ENCODE measurements at places on chromosomes 3 and 15. TPM values are rescaled to one million over a fixed set of nuclear protein-coding genes. Genes with fewer than 3 reads are reported as not detected.

GRCh38 chr15:71634820-71635560 lies 175.4 kb upstream of the NR2E3 start:
- no peaks in the 10 kb centered on the region for H3K36me3 ChIP-seq
- peak; percentile 63 for DNase-seq
- H3K27ac ChIP-seq = no peak overlapping the region
- peaks cover 9% of the 10 kb centered on the region for H3K4me1 ChIP-seq

The ANKRD63 gene
- not detected for total RNA-seq

The ILDR1 gene
- total RNA-seq = not detected

DNA sequence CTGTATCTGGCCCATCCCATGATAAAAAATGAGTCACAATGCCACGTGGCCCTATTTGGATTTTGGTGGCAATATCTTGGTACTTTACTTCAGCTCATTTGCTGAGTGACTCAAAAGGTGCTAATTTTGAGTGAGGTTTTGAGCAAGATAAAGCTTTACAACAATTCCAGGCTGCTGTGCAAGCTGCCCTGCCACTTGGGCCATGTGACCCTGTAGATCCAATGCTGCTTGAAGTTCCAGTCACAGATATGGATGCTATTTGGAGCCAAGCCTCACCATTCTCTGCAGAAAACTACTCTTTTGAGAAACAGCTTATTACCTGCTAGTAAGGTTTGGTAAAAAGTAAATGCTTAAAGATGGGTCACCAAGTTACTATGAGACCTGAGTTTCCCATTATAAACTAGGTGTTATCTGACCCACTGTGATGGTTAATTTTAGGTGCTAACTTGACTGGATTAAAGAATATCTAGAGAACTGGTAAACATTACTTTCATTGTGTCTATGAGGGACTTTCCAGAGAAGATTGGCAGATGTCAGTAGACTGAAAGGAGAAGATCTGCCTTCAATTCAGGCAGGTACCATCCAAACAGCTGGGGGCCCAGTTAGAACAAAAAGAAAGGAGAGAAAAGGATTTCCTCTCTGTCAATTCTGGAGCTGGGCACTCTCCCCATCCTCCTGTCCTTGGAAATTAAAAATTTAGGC lies 1083.9 kb downstream of the DIPK2A start:
- H3K36me3 ChIP-seq = no peaks in the 10 kb centered on the region
- no peak overlapping the region for H3K27ac ChIP-seq
- H3K4me1 ChIP-seq = no peaks in the 10 kb centered on the region
- H3K27me3 ChIP-seq = no peaks in the 10 kb centered on the region
- H3K4me3 ChIP-seq = no peak overlapping the region

The GOLGA6B gene
- not detected for total RNA-seq

DNA sequence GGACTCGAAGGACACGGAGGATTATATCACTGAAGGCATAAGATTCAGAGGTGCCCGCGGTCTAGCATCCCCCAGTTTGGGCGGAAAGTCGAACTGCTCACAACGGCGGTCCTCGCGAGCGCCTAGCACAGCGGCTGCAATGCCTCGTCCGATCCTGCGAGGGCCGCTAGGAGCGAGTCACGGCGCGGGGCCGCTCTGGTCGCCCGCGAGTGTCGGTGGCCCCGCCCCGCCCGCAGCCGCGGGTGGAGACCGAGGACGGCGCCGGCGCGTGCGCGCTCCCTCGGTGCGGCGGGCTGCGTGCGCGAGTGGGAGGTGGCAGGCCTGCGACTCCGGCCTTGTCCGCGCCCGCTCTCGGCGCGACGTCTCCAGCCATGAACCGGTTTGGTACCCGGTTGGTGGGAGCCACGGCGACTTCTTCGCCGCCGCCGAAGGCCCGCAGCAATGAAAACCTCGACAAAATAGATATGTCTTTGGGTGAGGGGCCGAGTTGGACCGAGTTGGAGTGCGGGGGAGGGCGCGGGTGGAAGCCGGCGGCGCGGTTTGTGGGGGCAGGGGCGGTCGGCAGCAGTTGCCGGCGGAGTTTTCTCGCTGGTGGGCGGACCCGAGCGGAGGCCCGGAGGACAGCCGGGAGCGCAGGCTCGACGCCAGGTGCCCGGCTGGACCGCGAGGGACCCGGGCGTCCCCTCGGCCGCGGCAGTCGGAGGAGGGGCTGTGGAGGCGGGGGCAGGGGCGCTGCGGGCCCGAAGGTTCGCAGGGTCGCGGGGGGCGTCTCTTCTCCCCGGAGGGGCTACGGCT lies at the start of gene FYTTD1:
FYTTD1 (plus strand) TSS at position 283 of the 795 bp plus-strand sequence; CDS start at position 372, 89 bp downstream.
- peaks cover 13% of the 10 kb centered on the region for H3K4me1 ChIP-seq
- DNase-seq = peak; percentile 87
- peak within 1 kb of the TSS; percentile 35 for H3K27ac ChIP-seq
- no peaks in the 10 kb centered on the region for H3K27me3 ChIP-seq
- peak within 1 kb of the TSS; percentile 62 for H3K4me3 ChIP-seq
- H3K36me3 ChIP-seq = no peaks in the 10 kb centered on the region

The TPRG1 gene
- total RNA-seq = not detected

The MLF1 gene
- 5.3 TPM for total RNA-seq

DNA sequence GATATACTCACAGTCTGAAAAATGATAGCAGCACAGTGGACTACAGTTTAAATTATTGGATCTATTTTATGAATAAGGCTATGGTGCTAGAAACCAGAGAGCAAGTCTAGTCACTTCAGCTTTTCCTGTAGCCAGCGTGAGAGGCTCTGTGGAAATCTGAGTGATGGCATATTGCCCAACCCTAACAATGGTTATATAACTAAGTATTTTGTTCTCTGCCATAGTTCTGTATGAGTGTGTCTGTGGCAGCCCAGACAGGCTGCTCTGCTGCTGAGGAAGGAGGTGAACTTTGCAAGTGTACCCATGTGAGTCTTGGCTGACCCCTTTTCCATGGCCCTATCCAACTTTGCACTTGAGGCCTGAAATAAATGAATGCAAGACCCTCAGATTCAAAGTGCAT lies 105.7 kb downstream of the LRTM1 start:
- no peaks in the 10 kb centered on the region for H3K4me1 ChIP-seq
- no peaks in the 10 kb centered on the region for H3K36me3 ChIP-seq
- no peak overlapping the region for H3K27ac ChIP-seq
- H3K4me3 ChIP-seq = no peak overlapping the region

The BLOC1S6 gene
- 39.2 TPM for total RNA-seq

DNA sequence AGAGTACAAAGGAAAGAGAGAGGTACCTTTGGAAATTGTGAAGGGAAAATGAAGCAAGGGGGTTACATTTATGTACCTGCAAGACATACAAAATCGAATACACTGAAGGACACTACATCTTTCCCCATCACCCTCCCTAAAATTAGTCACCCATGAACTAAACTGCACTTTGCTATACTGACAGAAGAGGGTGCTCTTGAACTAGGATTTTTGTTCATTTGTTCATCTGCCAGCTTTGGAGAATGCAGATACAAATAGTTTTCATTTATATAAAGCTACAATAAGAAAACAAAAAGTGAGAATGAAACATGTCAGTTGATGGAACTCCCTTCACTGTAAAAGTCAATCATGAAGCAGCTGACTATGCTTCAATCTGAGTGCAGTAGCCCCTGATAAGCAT lies 55.7 kb downstream of the PCCB start:
- H3K27me3 ChIP-seq = no peaks in the 10 kb centered on the region
- no peaks in the 10 kb centered on the region for H3K4me1 ChIP-seq
- H3K36me3 ChIP-seq = no peaks in the 10 kb centered on the region

The CFAP100 gene
- total RNA-seq = not detected

GRCh38 chr15:40379853-40380252 lies 2.7 kb upstream of the KNSTRN start:
- H3K36me3 ChIP-seq = no peaks in the 10 kb centered on the region
- H3K4me3 ChIP-seq = no peak overlapping the region
- peaks cover 19% of the 10 kb centered on the region for H3K4me1 ChIP-seq
- no peak overlapping the region for H3K27ac ChIP-seq
- DNase-seq = peak; percentile 75

The EFCAB12 gene
- 0.25 TPM for total RNA-seq

- no peaks in the 10 kb centered on the region for H3K36me3 ChIP-seq
- DNase-seq = no peak
- H3K27me3 ChIP-seq = no peaks in the 10 kb centered on the region
These were observed 79.1 kb upstream of the HES1 start for GRCh38 chr3:194056731-194057415.

The TMEM41A gene
- total RNA-seq = 16.8 TPM

The NMB gene
- 9.8 TPM for total RNA-seq

- no peaks in the 10 kb centered on the region for H3K27me3 ChIP-seq
- peaks cover 8% of the 10 kb centered on the region for H3K4me1 ChIP-seq
- no peak for DNase-seq
- H3K36me3 ChIP-seq = no peaks in the 10 kb centered on the region
- H3K27ac ChIP-seq = no peak overlapping the region
- H3K4me3 ChIP-seq = no peak overlapping the region
These were observed 7.8 kb downstream of the SCG5 start for GRCh38 chr15:32649342-32649741.

GRCh38 chr3:13277196-13277813 lies 142.8 kb downstream of the NUP210 start:
- H3K4me1 ChIP-seq = no peaks in the 10 kb centered on the region
- peaks cover 10% of the 10 kb centered on the region for H3K27me3 ChIP-seq
- H3K36me3 ChIP-seq = no peaks in the 10 kb centered on the region
- no peak overlapping the region for H3K4me3 ChIP-seq
- DNase-seq = no peak
- no peak overlapping the region for H3K27ac ChIP-seq

- H3K27me3 ChIP-seq = no peaks in the 10 kb centered on the region
- H3K4me1 ChIP-seq = peaks cover 73% of the 10 kb centered on the region
- DNase-seq = peak; percentile 72
These were observed 107.6 kb downstream of the FILIP1L start for GRCh38 chr3:100006570-100007271.

DNA sequence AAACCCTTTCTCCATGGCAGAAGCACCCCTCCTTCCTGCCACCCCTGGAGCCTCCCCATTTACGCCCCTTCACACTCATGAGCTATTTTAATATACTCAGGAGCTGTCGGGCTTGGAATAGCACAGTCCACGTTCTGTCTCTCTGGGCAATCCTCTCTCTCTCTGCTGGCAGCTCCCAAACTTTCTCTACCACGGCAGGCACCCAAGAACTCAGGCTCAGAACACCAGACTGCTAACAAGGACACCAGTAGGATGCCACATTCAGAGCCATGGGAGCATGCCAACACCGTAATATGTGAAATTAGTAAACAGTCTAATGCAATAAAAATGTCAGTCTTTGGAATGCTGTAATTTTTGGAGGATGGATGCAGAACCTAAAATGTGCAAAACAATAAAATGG lies 19.3 kb downstream of the TNFAIP8L3 start:
- peaks cover 3% of the 10 kb centered on the region for H3K4me1 ChIP-seq
- DNase-seq = no peak
- H3K36me3 ChIP-seq = no peaks in the 10 kb centered on the region
- H3K4me3 ChIP-seq = no peak overlapping the region
- H3K27me3 ChIP-seq = no peaks in the 10 kb centered on the region
- no peak overlapping the region for H3K27ac ChIP-seq

DNA sequence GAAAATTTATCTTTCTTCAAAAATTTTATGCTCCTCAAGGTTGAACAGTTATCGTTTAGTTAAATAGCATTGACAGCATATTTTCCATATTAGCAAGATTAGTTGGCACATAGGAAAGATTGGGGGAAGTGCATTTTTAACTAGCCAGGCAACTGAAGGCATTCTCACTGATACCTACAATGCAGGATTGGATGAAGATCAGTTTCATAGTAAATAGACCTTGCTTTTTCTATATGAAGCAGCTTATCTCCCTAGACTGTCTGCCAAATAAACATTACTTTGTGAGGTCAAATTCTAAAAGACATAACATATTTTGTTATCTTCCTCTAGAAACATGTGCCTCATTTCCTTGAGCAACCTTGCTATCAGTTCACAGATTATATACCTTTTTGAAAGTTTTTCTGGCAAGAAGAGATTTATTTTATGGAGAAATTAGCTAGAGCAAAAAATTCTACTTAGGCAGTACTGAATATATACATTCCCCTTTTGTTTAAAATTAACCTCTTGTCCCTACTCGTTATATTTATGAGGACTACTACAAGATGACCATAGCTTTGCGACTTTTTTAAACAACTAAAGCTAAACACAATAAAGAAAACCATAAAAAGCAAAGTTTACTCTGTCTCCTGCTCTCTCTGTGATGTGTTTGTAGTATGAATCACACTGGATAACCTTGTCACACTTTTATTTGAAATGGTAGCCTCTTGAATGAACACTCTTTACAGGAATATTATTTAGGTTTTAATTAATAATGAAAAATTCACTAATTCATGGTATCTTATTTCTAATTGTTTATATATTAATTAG lies 654.9 kb upstream of the TBL1XR1 start:
- no peaks in the 10 kb centered on the region for H3K27me3 ChIP-seq
- H3K4me3 ChIP-seq = no peak overlapping the region
- H3K4me1 ChIP-seq = no peaks in the 10 kb centered on the region
- peak; percentile 65 for DNase-seq

DNA sequence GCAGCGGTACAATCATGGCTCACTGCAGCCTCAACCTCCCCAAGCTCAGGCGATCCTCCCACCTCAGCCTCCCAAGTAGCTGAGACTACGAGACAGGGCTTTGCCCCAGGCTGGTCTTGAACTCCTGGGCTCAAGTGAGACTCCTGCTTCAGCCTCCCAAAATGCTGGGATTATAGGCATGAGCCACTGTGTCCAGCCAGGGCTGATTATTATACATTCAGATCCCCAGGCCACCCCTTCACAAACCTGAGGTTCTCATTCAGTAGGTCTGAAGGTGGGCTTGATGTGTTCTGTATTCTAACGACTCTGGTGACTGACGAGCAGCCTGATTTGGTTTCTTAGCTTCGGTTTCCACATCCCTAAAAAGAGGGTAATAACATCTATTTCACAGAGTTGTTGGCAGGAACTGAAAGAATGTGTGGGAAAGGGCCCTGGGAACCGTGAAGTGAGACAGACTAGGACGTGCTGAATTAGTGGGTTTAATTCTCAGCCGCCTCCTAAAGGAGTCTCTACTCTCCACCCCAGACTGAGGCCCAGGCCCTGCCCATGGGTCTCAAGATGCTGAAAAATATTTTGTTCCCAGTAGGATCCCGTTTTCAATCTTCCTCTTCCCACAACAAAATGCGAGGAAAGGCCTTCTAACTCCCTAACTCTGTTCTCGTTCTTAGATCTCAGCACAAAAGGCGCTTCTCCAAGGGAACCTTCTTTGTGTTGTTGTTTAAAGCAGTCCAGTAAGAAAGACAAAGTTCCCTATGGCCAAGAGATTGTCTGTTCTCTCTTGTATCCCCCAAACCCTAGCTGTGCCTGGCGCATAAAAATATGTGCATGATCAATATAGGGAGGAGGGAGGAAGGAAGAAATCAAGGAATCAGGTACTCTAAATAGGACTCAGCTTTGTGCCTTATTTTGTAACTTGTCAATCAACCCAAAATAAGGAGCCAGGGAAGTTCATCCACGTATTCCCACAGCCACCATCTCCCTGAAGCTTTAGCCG lies 210.0 kb upstream of the TOPAZ1 start:
- H3K36me3 ChIP-seq = no peaks in the 10 kb centered on the region
- no peak overlapping the region for H3K27ac ChIP-seq
- no peaks in the 10 kb centered on the region for H3K4me1 ChIP-seq
- DNase-seq = no peak
- H3K27me3 ChIP-seq = no peaks in the 10 kb centered on the region

GRCh38 chr3:106688464-106688863 lies 688.8 kb upstream of the CCDC54 start:
- no peaks in the 10 kb centered on the region for H3K4me1 ChIP-seq
- H3K27ac ChIP-seq = no peak overlapping the region
- H3K36me3 ChIP-seq = no peaks in the 10 kb centered on the region

The TGM4 gene
- 0.24 TPM for total RNA-seq

GRCh38 chr3:123071146-123071545 lies 4.3 kb downstream of the PDIA5 start:
- H3K27me3 ChIP-seq = no peaks in the 10 kb centered on the region
- no peak overlapping the region for H3K4me3 ChIP-seq
- DNase-seq = no peak

GRCh38 chr3:20516311-20516710 lies 330.3 kb upstream of the SGO1 start:
- no peak overlapping the region for H3K27ac ChIP-seq
- H3K4me1 ChIP-seq = no peaks in the 10 kb centered on the region
- H3K4me3 ChIP-seq = no peak overlapping the region
- H3K27me3 ChIP-seq = no peaks in the 10 kb centered on the region
